Mucosa of gallbladder (tissue), 1 donor: ENCODE measurements at places on chromosomes 13 and 19. TPM values are rescaled to one million over a fixed set of nuclear protein-coding genes. Genes with fewer than 3 reads are reported as not detected.

The RHPN2 gene
- 50.4 TPM for total RNA-seq

- no peak for DNase-seq
These were observed 18.7 kb downstream of the PPP5C start for GRCh38 chr19:46365561-46365960.

GRCh38 chr13:83117046-83117445 lies 765.2 kb downstream of the SLITRK1 start:
- DNase-seq: no peak

The HSH2D gene
- total RNA-seq: 14.0 TPM

The PCSK4 gene
- total RNA-seq: 11.7 TPM
